Fibroblast of the conjunctiva (primary cell): ENCODE measurements at places on chromosomes 11 and 22.
A peak's percentile ranks its signal among the peaks of the same experiment; 100 is the strongest.

- DNase-seq, result no peak
Measured at GRCh38 chr11:73152861-73153483, 10.9 kb upstream of the FCHSD2 start.

- peak; percentile 92 for DNase-seq
Measured at GRCh38 chr22:45460288-45461109, 42.2 kb upstream of the FBLN1 start.

- no peak for DNase-seq
Measured at GRCh38 chr22:39431821-39432251, 25.0 kb upstream of the MGAT3 start.

DNA sequence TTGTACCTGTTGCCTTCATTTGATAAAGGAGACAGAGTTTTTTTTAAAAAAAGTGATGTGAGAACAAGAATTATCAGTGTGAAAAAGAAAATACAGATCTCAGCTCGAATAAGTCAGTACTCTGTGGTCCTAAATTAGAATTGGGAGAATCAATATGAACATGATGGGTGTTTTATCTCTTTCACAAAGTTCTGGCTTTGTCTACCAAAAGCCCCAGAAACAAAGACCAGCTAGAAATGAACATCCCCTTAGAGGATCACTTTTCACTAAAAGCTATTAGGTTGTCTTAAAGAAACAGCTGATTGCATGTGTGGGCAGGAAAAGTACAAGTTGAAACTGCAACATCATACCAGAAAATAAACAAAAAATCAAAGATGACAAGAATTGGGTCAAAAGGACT is 8.4 kb upstream of the ST14 start:
- DNase-seq, result no peak

GRCh38 chr22:26481112-26481693 is 2.4 kb downstream of the HPS4 start:
- DNase-seq, result no peak

DNA sequence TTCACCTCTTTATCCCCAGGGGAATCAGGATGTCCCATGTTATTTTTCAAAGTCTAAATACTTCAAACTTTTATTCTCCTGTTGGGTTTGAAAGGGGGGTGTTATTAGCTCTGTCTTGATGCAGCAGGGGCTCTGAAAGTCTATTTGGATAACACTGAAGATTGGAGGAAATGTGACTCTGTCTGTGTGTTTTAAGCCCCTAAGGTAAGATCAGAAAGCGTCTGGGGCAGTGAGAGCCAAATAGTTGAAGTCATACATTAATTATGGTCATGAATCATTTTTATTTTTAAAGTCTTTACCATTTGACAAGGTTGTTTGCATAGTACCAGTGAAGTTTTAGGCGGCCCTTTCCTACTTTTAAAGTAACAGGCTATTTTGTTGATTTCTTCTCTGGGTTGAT is 139.0 kb downstream of the UVRAG start:
- no peak for DNase-seq

DNA sequence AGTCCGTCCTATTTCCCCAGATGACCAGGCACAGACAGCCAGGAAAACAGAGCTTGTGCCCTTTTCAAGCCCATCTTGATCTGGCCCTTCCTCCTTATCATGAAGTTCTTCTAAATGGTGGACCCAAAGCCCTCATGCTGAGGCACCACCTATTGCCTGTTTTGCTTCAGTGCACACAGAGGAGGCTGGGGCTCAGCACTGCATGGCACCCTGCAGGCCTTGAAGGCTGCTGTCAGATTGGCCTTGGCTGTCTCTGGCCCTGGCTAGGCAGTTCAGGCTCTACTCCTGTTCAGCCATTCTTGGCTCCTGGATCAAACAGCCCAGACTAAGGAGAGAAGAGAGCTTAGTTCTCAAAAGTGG is 49.2 kb downstream of the OTOG start:
- DNase-seq, result no peak

DNA sequence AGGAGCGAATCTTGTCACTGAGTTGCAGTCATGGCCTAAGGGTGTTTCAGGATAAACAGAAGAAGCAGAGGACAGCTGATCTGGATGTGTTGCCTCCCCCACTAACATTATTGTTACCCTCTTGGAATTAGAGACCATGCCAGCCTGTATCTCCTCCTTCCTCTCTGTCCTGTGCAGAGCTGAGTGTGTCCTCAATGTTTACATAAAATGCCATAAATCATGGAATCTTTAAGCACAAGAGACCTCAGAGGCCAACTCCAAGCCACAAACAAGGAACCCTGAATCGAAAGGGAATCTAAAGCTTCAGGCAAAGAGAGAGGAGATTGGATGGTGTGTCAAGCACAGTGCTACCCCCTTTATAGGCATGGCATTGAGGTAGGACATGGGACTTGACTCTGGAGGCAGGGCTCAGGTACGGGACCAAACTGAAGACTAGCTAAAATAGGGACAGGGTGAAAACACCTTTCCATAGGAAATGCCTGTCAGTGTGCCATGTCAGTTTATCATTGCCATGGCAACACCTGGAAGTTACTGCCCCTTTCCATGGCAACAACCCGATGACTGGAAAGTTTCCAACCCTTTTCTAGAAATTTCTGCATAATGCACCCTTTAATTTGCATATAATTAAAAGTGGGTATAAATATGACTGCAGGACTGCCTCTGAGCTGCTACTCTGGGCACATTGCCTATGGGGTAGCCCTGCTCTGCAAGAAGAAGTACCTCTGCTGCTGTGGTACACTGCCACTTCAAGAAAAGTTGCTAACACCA is 489.7 kb downstream of the MIAT start:
- no peak for DNase-seq

- DNase-seq, result peak; percentile 80
Measured at GRCh38 chr11:64181506-64182411, 4.2 kb upstream of the STIP1 start.

DNA sequence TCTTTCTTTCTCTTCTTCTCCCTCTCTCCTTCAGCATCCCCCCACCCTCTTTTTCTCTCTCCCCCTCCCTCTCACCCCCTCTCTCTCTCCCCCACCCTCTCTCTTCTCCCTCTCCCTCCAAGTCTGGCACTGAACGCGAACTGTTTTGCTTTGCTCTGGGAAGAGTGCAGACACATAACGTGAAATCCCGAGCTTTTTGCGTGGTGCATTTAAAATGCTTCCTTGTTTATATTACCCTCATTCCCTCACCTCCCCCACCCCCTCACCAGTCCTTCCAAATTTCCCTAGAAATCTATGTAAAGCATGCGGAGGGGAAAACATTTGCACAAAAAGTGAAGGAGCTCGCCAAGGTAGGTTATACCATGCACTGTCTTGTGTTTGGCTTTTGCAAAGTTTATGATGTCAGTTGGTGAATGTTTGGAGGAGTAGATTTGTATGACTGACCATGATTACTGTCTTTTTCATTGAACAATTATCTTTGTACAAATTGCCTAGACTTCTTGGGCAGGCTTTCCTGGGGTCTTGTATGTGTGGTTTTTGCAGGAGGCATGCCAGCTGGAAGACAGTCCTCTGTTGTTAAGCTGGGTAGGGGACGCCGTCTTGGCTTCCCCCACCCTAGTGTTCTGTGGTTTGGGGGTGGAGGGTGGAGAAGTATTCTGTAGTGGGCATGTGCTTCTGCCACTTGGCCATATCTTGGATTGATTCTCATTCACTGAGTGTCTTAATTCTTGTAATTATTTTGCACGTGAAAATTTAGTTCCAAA is 123.7 kb upstream of the HSD17B12 start:
- DNase-seq, result no peak

- no peak for DNase-seq
Measured at GRCh38 chr11:94664346-94664745, 97.2 kb downstream of the PIWIL4 start.

DNA sequence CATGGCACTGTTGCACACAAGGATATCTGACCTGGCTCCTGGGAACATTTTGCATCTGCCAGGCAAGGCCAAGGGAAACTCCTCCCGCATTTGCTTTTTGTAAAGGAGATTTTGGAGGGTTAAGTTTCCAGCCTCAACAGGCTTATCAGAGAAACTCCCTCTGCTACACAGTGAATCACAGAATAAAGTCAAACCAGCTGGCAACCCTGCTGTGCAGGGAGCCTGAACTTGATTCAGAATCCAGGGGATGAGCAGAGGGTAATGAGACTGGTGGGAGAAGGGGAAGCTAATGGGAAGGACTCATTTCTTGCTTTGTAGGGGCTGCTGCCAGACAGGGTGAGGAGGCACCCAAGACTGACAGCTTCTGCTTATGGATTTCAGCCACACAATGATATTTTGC is 185.3 kb upstream of the ISX start:
- DNase-seq, result no peak

DNA sequence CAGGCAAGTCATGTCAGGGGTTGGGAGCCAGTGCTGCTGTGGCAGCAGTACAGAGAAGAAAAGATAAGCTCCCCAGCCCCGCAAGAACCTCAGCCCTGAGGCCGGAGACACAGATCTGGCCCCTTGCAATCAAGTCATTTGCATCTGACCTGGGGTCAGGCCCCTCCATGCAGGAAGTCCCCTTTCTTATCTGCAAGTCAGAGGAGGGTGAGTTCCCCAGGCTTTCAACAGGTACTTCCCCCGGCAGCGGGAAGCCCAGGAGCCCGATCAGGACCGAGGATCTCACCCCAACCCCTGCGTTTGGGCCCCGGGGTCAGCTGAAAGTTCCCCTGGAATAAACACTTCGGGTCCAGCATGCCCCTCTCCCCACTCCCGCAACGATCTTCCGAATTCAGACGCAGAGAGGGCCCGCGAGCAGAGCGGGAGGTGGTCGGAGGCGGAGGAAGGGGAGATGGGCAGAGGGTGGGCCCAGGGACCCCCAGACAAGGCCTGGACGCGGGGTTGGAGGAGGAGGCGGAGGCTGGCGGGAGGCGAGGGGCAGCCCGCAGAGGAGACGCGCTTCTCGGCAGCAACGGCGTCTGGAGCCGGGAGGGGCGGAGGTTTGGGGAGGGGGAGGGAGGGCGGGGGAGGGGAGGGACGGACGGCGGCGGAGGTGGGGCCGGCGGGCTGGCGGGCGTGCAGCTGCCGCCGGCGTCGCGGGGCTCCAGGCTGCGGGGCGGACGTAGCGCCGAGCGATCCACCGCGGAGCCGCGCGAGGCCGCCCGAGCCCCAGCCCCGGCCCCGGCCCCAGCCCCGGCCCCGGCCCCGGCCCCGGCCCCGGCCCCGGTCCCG is at the start of gene TSPAN18:
TSPAN18 (plus strand) TSS at position 680 of the 831 bp plus-strand sequence. CDS start 179,455 bp downstream, outside the sequence.
- no peak for DNase-seq

- DNase-seq, result no peak
Measured at GRCh38 chr11:73243093-73243485, 25.0 kb downstream of the P2RY2 start.

DNA sequence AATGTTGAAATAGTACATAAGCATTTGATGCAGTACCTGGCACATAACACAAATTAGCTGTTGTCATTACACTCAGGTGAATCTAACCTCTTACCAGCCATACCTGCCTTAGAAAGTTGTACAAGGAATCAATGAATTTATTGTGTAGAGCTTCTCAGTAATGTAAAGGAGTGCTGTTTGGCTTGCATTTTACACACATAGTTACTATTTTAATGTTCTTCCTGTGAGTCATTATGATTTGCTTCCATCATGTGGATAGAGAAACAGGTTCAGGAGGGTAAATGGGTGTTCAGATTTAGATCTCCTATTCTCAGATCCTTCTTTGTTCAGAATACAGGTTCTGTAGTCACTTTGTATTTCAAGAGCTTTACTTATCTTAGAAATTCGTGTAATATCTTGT is 27.6 kb upstream of the RCE1 start:
- no peak for DNase-seq

DNA sequence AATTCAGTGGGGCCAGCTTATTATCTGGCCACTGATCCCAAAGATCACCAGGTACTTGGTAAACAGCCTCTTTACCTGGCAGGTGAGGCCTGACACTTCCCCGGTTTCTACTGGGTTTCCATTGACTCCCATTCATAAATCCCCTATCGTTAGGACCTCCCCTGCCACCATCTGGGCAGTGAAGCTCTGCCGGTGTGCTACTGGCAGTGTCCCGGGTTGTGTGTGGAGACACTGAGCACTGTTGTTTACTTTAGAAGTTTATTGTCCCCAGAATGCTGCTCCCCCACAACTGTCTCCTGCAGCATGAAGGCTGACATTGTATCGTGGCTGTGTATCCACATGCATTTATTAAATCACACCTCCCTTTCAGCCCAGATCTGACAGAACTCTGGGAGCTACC is 142.7 kb downstream of the WNT7B start:
- no peak for DNase-seq

- no peak for DNase-seq
Measured at GRCh38 chr22:44182588-44183286, 2.0 kb downstream of the PARVG start.

DNA sequence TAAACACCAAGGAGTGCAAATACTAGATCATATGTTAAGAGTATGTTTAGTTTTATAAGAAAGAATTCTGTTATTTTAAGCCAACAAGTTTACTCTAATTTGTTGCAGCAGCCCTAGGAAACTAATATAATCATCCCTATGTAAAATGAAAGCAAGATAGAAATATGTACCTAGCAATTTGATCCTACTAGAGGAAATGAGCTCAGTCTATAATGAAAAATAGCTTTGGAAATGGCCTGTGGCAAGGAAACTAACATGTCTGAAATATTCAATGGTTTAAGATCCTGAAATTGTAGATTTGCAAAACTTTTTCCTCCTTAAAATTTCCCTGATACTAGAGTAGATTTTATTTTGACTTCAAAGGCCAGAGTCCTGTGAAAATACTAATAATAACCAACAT is 112.7 kb upstream of the SLC5A12 start:
- DNase-seq, result no peak

GRCh38 chr11:36233204-36233603 is 56.0 kb downstream of the COMMD9 start:
- DNase-seq, result no peak

GRCh38 chr22:23263651-23264555 is 83.6 kb downstream of the BCR start:
- DNase-seq, result no peak
